Suprapubic skin (tissue), 4 donors: ENCODE measurements at places on chromosomes 2 and 18.

DNA sequence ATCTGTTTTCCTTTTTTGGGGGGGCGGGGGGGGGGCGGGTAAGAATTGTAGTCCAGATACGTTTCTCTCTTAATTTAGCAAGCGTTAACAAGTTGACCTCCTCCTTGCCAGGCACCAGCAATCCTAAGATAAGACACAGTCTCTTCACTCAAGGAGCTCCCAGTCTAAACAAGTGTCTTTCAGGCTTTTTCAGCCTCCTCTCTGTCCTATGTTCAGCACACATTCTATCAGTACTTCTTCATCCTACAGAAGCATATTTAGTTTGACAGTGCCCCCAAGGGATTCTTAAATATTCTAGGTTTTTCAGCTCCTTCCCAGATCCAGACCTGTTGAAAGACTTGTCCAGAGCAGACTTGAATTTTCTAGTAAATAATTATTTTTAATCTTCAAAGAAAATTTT lies 2.7 kb downstream of the PPP1CB start:
- no peak for DNase-seq

DNA sequence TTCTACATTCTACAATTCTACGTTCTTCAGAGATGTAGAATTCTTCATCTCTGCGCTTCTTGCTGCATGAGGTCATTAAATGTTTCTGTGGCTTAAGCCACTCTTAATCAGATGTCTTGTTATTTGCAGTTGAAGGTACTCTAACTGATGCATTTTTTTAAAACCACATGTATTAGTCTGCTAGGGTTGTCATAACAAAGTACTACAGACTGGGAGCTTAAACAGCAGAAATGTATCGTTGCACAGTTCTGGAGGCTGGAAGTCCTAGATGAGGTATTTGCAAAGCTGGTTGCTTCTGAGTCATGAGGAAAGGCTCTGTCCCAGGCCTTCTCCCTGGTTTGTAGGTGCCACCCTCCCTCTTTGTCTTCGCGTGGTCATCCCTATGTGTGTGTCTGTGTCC lies 176.3 kb upstream of the GLI2 start:
- no peak for DNase-seq

DNA sequence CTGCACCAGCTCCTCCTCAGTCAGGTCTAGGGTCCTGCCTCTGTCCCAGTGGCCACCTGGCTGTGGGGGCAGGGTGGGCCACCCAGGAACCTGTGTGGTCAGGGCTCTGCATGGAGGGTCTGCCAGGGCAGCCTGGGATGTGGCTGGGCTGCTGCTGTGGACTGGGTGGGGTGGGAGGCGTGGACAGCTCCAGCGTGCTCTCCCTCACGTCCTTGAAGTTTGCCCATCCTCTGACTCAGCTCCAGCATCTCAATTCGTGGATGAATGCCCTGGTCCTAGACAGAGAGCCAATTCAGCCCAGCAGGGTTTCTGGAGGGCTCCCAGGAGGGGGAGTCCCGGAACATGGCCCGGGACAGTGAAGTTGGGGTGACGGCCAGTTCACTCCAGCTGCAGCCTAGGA lies 64.3 kb upstream of the EPAS1 start:
- DNase-seq = no peak

DNA sequence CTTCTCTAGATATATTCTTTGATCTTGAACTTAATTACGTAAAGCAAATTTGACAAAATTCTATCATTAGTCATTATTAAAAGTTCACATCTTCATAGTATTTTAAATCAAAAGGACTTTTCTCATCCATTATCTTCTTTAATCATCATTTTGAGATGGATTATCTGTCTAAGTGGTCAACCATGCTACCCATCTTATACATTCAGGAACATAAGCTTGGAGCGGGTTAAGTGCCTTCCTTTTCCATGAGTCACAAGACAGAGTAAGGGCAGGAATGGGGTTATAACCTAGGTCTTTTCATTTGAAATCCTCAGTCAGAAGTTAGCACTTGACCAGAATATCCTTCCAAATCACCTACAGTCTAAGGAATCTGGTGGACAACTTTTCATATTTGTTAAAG lies 297.1 kb downstream of the TCF4 start:
- no peak for DNase-seq

GRCh38 chr2:235191978-235192377 lies 240.2 kb downstream of the SH3BP4 start:
- DNase-seq = no peak

GRCh38 chr2:12099374-12099773 lies 352.9 kb downstream of the LPIN1 start:
- no peak for DNase-seq

- DNase-seq = no peak
Measured at GRCh38 chr2:216774620-216775019, 79.3 kb upstream of the IGFBP5 start.

- no peak for DNase-seq
Measured at GRCh38 chr2:143513081-143513480, 383.9 kb downstream of the ARHGAP15 start.

GRCh38 chr2:234116010-234116409 lies 65.5 kb downstream of the SPP2 start:
- no peak for DNase-seq

DNA sequence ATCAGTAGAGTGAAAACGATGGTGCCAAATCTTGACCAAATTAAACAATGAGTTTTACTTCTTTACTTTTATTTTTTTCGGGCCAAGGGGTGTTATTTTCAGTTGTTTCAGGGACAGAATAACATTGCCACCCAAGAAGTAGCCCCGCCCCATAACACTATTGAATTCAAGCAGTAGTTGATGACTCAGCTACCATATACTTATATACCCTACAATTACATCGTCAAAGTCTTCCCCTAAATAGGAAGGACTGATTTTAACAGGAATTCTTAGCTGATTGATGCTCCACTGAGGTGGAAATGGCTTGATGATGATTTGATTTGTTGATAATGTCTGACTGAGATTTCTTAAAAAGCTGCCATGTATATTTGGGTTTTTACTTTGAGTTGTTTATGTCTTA lies 24.7 kb downstream of the LYPD6B start:
- no peak for DNase-seq

GRCh38 chr2:23788100-23788499 lies 138.8 kb downstream of the ATAD2B start:
- DNase-seq = no peak

DNA sequence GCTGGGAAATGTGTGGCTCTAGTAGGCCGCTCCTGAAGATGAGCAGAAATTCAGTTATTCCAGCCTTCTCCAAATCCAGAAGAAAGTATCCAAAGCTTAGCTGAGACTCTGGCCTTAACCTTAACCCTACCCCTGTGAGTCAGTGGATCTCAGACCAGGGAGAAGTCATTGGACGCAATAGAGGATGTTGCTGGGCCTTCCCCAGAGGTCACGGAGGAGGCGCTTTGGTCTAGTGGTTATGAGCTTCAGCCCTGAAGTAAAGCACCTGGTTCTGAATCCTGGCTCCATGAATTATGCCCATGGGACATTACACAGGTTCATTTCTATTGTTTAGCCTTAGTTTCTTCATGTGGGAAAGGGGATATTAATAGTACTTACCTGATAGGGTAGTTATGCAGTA lies 24.0 kb downstream of the PKDCC start:
- DNase-seq = peak; percentile 31

DNA sequence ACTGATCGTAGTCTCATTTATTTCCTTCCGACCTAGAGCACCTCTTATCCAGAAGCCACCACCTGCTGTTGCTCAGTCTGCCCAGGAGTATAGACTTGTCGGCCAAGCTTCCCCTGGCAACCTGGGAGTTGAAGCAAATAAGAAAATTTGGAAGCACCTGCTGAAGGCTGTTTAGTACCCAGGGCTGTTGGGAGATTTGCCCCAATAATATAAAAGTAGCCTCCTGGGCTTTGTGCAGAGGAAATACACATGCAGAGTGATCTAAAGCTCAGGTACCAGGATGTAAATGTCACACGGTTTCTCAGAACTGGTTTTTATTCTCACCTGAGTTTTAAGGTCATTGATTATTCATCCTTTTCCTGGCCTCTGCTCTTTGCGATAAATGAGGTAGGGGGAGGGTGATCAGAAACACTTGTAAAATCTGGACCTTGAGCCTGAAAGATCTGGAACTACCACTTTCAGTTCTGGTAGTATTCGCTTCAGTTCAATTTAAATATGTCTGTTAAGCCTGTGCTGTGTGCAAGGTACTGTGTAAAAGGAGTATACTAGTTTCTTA lies 789 bp upstream of the COX7A2L start:
- DNase-seq = no peak

DNA sequence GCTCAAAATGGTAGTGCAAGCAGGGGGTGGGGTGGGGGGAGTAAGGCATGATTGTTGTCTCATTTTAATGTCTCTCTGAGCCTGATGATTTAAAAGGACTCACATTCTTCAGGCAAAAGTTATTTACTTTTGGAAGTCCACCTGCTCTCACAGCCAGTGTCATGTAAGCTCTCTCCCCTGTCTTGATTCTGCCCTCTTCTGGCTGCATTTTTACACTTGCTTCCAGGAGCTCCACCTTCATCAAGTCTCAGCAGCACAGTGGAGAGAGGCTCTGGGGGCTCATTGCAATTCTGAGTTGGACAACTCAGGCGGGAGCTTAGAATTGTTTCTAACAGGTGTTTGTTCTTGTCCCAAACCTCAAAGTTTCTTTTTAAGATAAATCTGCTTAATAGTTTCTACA lies 39.2 kb downstream of the GNAL start:
- no peak for DNase-seq

DNA sequence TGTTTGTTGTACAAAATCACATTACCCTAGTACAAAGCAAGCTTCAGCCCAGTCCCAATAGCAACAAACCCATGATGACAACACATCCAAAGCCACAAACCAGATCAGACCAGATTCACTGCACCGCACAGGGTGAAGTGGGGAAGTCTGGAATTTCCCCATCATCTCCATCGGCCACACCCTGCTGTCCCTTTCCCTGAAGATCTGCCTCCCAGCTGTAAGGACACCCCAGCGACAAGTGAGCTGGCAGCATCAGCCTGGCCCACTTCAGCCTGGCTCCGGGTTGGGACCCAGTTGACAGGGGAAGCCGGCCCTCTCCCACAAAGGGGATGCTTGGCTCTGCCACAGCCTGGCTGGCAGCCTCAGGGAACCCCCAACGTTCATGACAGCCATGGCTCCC lies 207.6 kb downstream of the MGAT5 start:
- DNase-seq = no peak

GRCh38 chr2:178377046-178377445 lies 73.9 kb downstream of the PRKRA start:
- DNase-seq = no peak

DNA sequence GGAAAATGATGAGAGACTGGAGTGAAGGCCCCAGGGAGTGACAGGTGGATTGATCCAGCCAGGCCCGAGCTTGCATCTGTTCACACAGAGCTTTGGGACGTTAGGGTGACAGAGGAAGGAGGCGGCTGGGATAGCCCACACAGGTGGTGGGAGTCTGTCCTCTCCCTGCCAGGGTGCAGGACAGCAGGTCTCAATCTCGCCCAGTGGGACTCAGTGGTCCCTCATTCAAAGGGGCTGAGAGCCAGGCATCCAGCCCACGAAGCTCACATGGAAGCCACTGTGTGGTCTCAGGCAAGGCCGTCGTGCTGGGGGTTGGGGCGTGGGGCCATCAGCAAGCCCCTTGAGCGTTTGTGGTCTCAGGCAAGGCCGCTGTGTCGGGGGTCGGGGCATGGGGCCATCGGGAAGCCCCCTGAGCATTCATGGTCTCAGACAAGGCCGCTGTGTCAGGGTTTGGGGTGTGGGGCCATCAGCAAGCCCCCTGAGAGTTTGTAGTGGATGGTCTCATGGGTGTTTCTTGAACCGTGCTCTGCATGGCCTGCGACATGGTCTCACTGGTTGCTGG lies 8.3 kb downstream of the KCNG2 start:
- no peak for DNase-seq

DNA sequence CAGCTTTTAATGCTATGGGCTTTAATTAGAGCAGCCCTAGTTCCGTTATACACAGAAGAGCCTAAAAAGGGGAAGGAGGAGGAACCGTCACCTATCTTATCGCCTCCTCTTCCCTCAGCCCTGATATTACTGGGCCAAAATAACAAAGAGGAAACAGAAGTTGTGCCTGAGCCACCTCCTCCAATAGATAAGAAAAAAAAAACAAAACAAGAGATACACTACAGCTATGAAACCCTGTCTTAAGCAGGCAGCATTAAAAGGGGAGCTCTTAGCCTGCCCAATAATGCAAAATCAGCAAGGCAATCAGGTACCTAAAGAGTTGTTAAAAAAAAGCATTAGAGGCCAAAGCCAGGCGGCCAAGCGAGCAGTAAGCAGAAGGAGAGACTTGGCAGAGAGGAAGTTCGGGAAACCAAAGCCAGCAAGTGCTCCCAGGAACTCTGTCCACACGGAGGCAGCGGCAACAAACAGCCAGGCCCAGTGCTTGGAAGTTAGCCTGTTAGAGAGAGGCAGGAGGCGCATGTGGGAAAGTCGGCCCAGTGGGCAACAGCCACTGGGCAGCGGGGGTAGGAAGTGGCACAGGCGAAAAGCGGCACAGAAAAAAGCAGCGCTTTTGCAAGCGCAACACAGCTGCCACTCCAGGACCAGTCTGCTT lies 41.8 kb upstream of the PDK1 start:
- no peak for DNase-seq
